ENCODE measurements at places on chromosomes 3 and 15. TPM values are rescaled to one million over a fixed set of nuclear protein-coding genes. Genes with fewer than 3 reads are reported as not detected.

DNA sequence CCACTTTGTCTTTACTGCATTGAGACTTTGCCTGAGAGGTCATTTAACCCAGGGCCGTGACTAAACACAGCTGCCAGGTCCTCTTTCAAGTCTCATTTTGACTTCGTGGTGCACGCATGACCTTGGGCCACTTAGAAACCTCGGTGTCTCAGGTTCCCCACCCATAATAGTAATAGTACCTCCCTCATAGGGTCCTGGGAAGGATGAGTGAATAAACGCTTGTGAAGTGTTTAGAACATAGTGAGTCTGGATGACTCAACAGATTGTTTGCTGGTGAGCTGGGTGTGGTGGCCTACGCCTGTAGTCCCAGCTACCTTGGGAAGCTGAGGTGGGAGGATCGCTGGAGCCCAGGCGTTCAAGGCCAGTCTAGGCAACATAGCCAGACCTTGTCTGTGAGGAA lies 56.3 kb downstream of the BDH1 start:
- no peak for DNase-seq

The PRR20G gene
- not detected for polyA plus RNA-seq

The CCR8 gene
- polyA plus RNA-seq = not detected

DNA sequence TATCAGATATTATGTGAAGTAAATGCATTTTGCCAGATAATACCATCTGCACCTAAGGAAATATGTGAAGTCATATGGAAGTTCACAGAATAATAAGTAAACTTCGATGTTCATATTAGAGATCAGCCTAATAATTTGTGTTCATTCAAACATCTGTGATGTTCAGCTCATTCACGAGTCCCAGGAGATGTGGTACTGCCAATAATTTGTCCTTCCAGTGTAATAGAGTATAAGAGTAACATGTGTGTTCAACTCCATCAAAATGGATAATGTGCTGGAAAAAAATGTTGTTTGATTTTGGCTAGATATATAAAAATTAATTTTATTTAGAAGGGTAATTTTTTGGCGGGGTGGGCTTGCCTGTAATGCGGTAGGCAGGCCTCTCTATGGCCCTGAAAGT lies 75.4 kb upstream of the ARL6 start:
- DNase-seq = no peak

The NPHP3 gene
- 12.0 TPM for polyA plus RNA-seq

DNA sequence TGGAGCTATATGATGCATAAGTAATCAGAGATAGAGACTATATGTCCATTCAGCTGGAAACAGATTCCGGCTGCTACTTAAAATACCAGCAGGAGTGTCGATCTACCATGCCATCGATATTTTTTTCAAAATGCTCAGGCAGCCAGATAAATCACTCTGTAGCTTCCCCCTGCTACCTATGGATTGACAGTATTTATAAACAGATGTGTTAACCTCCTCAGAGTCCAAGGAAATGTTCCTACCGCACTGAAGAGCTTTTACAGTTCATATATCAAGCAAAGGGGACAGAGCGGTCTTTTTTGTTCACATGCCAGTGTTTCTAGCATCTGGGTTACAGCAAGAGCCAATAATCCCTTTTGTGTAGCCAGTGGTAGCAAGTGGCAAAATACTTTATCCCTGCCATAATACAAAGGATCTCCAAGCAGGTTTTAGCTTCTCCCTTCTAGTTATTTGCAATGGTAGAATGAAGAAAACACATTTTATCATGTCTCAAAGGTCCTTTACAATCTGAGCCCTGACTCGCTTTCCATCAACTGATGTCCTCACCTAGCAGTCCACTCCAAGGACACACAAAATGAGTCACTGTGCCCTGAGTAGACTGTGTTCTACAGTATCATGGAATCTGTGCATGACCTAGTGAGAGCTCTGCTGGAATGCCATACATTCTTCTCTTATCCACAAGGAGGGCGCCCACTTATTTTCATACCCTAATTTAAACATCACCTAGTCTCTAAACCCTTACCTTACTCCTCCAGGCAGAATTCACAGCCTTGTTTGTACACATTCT lies 507.0 kb downstream of the TBL1XR1 start:
- DNase-seq = no peak

Data from spleen (tissue), 13 donors.